Stimulated activated CD8-positive, alpha-beta memory T cell treated with anti-CD3 and anti-CD28 coated beads, Interleukin-4, amount 100 ng/mL, for 1 hour (primary cell): ENCODE measurements at places on chromosomes 1 and 21.

- DNase-seq: no peak
Observed at GRCh38 chr1:175354080-175354479, 161.5 kb upstream of the KIAA0040 start.

GRCh38 chr1:85611856-85612255 is 31.3 kb downstream of the CCN1 start:
- DNase-seq: no peak

GRCh38 chr1:38046884-38047602 is 450 bp upstream of the POU3F1 start:
- peak; percentile 50 for DNase-seq

- DNase-seq: no peak
Observed at GRCh38 chr1:197081117-197081753, 14.2 kb upstream of the F13B start.

GRCh38 chr1:240652549-240652948 is 40.6 kb upstream of the GREM2 start:
- no peak for DNase-seq

- no peak for DNase-seq
Observed at GRCh38 chr1:204224655-204225054, 10.9 kb upstream of the GOLT1A start.

DNA sequence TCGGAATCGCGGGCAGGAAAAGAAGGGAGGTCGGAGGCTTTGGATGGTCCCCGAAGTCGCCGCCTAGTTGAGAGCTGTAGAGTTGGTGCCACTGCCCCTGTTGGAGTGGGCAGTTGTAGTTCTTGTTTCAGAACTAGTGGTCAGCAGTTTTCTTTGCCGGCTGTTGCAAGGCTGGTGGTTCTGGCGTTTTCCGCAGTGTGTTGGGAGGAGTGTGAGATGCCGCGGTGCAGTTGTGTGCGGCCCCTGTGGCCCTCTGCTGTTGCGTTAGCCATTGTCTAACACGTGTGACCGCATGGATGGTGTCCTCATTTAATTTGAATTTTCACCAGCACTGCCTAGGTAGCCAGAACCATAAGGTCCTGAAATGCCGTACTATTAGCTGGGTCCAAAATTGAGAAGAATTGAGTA is 1.4 kb downstream of the ARF1 start:
- DNase-seq: no peak

- DNase-seq: no peak
Observed at GRCh38 chr1:10663678-10664035, 132.8 kb downstream of the CASZ1 start.

DNA sequence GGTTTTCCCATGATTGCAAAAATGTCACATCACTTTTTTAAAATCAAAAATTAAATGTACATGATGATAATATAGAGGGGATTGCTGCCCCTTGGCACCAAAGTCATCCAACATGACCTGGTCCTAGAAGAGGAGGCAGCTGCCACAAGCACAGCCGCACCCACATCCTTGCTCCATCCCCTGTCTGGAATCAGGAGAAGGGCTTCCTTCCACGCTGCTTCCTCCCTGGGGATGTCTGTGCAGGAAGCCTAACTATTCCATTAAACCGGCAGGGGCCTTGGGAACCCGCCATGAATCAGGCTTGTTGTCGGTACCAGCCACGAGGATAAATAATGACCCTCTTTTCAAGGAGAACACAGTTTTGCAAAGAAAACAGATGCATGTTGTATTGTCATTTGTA is 68.7 kb upstream of the AJAP1 start:
- no peak for DNase-seq

- no peak for DNase-seq
Observed at GRCh38 chr1:59032228-59032627, 248.4 kb upstream of the JUN start.

- no peak for DNase-seq
Observed at GRCh38 chr1:185360714-185361113, 43.7 kb upstream of the IVNS1ABP start.

DNA sequence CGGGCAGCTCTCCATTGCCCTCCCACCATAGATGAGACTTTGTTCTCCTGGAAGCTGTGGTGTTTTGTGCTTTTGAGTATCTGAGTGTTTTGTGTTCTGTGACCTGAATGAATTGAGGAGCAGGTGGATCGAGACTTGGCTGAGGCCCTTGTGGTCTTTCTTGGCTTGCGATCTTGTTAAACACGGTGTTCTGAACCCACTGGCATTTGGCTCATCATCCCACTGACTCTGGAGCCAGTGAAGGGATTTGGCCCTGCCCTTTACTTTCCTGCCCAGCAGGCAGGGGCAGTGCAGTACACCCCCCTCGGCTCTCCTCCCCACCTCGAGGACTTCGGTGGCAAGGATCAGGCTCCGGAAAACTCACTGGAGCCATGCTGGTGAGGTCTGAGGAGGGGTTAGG is 30.6 kb downstream of the PKNOX1 start:
- DNase-seq: no peak

- DNase-seq: no peak
Observed at GRCh38 chr1:234997896-234998741, 130.5 kb downstream of the TOMM20 start.

DNA sequence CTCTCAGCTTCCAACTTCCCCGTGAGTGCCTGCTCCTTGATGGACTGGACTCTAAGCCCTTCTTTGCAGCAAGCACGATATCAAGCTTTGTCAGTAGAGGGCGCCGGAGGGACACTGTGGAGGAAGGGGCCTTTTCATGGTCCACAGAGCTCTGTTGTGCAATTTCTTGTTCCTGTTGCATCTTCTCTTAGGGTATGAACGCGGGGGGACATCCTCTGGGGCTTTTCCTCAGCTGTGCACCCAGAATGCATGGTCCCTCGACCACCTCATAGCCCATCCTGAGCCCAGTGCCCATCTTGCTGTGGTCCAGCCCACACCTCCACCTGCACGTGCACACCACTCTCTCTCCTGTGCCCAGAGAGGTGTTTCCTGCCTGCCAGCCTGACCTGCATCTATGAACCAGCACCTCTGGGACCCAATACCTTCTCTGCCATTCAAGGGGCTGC is 556.8 kb downstream of the PTPRU start:
- no peak for DNase-seq
